Adipose tissue (tissue), 3 donors: ENCODE measurements at places on chromosomes 5 and 9. TPM values are rescaled to one million over a fixed set of nuclear protein-coding genes. Genes with fewer than 3 reads are reported as not detected.

The PCDHGC5 gene
- polyA plus RNA-seq = 0.06 TPM

The SYNPO gene
- polyA plus RNA-seq = 66.8 TPM

The DCTN4 gene
- 23.1 TPM for polyA plus RNA-seq

The ADAMTS2 gene
- polyA plus RNA-seq = 5.3 TPM

The CDH6 gene
- 2.0 TPM for polyA plus RNA-seq

The NKD2 gene
- 5.5 TPM for polyA plus RNA-seq

The FBP2 gene
- polyA plus RNA-seq = not detected

The GABBR2 gene
- polyA plus RNA-seq = not detected

The ADAMTS16 gene
- polyA plus RNA-seq = 0.61 TPM

The WDR38 gene
- polyA plus RNA-seq = not detected

The PCDHGB2 gene
- 0.58 TPM for polyA plus RNA-seq

The TCF7 gene
- polyA plus RNA-seq = 4.1 TPM

The ACSL6 gene
- polyA plus RNA-seq = 0.64 TPM

The ADCY2 gene
- 0.43 TPM for polyA plus RNA-seq

The CBY3 gene
- polyA plus RNA-seq = not detected

The NRARP gene
- polyA plus RNA-seq = 3.8 TPM

The ARHGEF28 gene
- 11.6 TPM for polyA plus RNA-seq

The KCNV2 gene
- polyA plus RNA-seq = not detected

The ABLIM3 gene
- polyA plus RNA-seq = 37.5 TPM

The SVEP1 gene
- 46.7 TPM for polyA plus RNA-seq

The ISL1 gene
- polyA plus RNA-seq = 1.2 TPM

The CTXN3 gene
- not detected for polyA plus RNA-seq

The ZNF300 gene
- 2.8 TPM for polyA plus RNA-seq
